Inflammatory macrophage (primary cell): ENCODE measurements at places on chromosomes 6 and 20.

- DNase-seq, result no peak
Observed at GRCh38 chr6:111824608-111825337, 48.5 kb downstream of the FYN start.

- peak; percentile 90 for DNase-seq
Observed at GRCh38 chr20:2986466-2986865, 57.0 kb upstream of the GNRH2 start.

DNA sequence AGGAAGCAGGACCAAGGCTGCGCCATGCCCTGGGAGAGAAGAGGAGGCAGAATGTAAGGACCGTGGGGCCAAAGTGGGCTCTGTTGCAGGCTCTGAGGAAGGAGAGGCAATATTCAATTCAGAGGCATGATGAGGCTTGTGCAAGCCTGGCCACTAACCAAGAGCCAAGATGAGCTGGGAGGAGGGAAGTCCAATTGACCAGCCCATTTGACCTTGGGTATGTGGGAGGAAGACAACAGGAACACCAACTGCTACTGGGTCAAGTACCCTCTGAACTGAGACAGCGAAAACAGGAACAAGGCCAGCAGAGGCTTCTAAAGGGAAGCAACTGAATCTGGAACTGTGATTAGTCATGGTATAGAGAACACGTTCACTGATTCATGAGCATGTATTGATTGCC is 779.6 kb downstream of the MAFB start:
- DNase-seq, result peak; percentile 92

GRCh38 chr6:138541823-138542481 is 42.7 kb upstream of the NHSL1 start:
- DNase-seq, result no peak

DNA sequence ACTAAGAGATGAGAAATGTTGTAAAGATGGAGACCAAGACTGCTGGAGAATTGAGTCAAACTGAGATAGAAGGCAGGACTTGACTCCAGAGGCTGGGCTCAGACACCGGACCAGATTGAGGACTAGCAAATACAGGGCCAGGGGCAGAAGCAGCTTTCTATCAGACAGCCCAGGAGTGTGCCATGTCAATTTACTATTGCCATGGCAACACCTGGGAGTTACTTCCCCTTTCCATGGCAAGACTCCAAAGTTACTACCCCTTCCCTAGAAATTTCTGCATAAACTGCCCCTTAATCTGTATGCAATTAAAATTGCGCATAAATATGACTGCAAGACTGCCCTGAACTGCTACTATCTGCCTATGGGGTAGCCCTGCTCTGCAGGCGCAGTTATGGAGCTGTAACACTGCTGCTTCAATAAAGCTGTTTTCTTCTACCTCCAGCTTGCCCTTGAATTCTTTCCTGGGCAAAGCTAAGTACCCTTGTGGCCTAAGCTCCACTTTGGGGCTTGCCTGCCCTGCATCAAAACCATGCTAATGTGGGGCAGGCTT is 90.1 kb upstream of the EDN1 start:
- DNase-seq, result peak; percentile 28

GRCh38 chr6:54085541-54085940 is 25.7 kb upstream of the MLIP start:
- no peak for DNase-seq

DNA sequence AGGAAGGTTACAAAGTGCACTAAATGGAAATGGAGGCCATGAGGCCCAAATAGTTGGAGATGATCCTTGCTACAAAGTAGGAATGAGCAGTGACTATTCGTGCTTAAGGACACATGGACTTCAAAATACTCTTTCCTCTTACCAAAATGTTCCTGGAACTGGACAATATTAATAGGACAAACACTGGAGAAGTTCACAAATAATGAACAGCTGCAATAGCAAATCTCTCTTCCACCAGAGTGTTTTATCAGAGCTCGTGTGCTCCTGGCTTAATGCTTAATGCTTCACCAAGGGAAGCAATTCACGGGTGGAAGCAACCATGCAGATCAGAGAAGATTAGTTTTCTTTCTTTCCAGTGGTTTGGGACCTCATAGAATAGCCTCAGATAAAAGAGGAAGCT is 435.4 kb downstream of the BCKDHB start:
- no peak for DNase-seq

GRCh38 chr6:149212206-149212605 is 105.3 kb upstream of the TAB2 start:
- DNase-seq, result no peak

DNA sequence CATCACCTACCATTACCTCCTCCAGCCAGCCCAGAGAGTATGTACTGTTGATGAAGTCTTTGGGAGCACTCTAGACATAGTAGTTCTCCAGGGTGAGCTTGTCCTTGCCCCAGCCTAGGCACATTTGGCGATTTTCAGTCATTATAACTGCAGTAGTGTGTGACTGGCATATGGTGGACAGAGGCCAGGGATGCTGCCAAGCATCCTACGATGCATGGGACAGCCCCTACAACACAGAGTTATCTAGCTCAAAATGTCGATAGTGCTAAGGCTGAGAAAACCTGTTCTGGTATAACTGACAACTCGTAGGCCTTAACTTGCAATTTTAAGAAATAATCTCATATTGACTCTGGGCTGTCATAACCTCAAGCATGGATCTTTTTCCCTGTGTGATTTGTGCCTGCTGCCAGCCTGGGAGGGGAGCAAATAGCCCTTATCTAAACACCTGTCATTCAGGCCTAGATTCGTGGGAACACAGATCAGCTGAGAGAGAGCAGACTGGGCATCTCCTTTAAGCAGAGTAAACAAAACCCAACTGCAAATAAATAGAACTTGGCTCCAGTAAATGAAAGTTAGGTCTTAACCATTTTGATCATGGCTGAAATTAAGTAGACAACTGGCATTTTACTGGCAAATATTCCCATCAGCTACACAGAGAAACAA is 102.6 kb downstream of the SPTLC3 start:
- DNase-seq, result no peak

GRCh38 chr20:1631309-1632151 is 11.7 kb upstream of the SIRPB1 start:
- DNase-seq, result no peak
